ENCODE measurements at places on chromosomes 12 and 14.

DNA sequence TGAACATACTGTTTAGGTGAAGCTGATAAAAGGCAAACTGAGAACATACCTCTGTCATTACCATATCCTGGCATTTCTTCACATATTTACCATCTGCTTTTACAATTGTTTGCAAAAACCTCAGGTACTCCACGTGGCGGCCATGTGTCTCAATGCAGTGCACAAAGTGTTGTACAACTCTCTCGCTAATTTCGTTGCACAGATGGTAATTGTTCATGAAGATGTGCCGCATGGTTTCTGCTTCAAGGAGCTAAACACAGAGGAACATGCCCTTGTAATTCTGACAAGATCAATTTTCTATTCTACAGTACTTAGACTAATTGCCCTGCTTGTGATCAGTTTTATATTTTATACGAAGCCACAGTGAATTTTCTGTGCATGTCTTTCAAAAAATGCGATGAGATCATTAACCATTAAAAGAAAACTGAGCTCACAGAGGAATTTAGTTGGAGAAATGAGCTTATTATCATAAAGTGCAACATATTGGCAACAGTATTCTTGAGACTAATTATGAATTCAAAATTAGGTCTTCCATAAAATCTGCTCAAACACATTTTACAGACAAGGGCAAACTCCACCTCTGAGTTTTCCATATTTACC is 233.8 kb downstream of the ITPR2 start:
- no peak for DNase-seq

DNA sequence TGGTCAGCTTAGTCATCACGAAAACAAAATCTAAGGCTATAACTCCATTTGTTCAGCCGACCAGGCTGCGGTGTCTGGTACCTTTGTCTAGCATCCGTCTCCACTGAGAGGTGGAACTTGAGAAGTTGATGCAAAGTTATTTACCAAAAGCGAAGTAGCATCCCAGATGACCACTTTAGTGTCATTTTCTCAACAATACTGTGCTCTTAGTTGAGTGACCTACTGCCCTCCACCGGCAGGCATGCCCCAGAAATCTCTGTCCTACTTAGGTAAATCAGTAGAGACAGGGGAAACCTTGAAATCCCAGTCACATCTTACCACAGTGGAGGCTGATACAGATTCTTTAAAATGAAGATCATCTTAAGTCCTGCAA is 1.3 kb upstream of the ST8SIA1 start:
- DNase-seq, result no peak

- DNase-seq, result no peak
Observed at GRCh38 chr12:107025671-107026070, 38.7 kb upstream of the MTERF2 start.

GRCh38 chr12:47947341-47947740 is 16.1 kb upstream of the TMEM106C start:
- DNase-seq, result no peak

DNA sequence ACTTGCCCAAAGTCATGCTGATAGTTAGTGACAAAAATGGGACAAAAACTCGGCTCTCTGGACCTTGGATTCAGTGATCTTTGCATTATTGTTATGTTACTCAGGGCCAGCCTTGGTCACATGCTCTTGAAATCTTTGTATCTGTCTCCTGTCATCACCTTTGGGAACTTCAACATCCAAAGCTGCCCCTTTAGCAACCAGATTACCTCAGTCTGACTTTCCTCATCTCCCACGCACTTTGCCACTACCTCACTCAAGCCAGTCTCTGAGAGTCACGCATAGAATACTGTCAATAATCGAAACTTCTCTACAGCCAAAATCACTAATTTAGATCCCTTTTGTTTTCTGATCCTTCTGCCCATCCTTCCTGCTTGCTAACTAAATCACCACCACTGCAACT is 90.8 kb upstream of the DAAM1 start:
- no peak for DNase-seq
